ENCODE measurements at places on chromosomes 2 and 18.

- no peak for DNase-seq
Observed at GRCh38 chr2:234320066-234320465, 176.8 kb downstream of the ARL4C start.

GRCh38 chr2:3132466-3132865 is 245.2 kb downstream of the EIPR1 start:
- no peak for DNase-seq

- peak; percentile 47 for DNase-seq
Observed at GRCh38 chr2:15069149-15069548, 436.6 kb downstream of the LRATD1 start.

DNA sequence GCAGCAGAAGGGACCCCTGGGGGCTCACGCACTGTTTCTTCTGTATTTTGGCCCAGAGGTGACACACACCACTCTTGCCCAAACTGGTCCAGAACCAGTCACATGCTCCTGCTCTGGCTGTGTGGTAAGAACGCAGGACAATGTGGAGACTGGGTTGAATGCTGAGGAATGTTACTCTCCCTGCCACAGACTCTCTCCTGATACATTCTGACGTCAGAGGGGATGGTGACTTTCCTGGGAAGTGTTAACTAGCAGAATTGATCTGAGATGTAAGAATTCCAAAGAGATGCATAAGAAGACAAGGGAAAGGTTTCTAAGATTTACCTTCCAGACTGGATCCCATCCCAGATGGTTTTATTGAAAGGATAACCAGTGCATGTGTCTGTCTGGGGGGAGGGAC is 100.8 kb downstream of the ASB1 start:
- DNase-seq: peak; percentile 88

GRCh38 chr18:78293540-78293939 is 686.1 kb upstream of the SALL3 start:
- no peak for DNase-seq

GRCh38 chr2:59276917-59277316 is 1035.8 kb upstream of the FANCL start:
- DNase-seq: no peak

DNA sequence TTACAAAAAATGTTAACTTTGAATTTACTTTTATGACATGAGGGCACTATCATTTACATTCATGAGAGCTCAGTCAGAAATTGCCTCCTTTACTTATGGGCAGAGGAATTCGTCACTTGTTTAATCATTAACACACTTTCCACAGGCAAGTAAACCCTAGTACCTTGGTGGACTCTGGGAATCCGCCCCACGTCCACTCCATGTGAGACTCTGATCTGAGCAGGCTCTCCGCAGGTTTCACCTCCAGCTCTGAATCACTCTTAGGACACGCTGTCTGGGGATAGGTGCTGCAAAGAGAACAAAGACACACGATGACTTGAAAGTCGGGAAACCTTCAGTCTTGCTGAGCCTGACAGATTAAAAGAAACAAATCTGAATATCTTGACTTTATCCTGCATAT is 73.6 kb downstream of the LPIN2 start:
- no peak for DNase-seq

- DNase-seq: no peak
Observed at GRCh38 chr2:228675646-228676045, 494.2 kb upstream of the SPHKAP start.

DNA sequence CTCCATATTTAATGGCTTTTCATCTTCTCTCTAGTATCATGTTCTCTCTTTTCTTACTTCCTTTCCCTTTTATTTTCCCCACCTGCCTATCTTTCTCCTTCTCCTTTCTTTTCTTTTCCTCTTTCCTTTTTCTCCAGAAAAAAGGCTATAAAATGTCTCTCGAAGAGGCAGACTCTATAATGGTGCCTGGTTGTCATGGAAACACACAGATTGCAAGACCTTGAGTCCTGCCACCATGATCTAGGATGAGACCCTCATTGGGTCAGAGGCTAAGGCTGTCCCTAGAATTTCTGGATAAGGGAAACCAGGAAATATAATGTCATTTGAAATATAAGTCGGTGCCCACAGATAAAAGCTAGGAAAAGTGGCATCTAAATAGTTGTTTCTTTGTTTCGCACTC is 36.5 kb upstream of the LHCGR start:
- no peak for DNase-seq

DNA sequence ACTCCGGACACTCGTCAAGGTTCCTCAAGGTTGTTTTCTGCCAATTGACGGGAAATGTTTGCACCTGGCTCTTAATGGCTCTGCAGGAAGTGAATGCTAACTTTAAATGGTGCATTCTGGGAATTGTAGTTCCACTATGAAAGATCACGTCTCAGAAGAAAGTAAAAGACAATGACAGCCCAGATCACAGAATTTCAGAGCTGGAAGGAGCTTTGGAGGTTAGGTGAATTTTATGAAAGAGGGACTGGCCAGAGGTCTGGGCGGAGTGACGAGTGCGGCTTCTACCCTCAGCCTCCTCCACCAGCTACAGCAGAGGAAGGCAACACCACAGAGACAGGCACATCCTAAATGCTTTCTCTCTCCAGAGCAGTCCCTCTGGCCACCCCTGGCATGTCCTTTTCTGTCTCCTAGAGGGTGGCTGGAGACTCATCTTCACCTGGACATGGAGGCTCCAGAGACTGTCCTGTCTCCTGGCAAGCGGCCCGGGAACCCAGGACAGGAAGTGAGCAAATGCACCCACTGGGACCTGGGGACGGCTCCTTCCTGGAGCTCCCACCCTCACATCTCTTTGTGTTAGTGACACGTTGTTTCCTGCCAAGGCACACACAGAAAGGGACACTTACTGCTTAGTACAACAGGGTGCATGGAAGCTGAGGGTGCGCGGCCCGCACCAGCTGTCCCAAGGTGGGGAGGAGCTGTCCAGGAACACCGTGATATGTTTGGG is 19.4 kb downstream of the THAP4 start:
- peak; percentile 17 for DNase-seq

DNA sequence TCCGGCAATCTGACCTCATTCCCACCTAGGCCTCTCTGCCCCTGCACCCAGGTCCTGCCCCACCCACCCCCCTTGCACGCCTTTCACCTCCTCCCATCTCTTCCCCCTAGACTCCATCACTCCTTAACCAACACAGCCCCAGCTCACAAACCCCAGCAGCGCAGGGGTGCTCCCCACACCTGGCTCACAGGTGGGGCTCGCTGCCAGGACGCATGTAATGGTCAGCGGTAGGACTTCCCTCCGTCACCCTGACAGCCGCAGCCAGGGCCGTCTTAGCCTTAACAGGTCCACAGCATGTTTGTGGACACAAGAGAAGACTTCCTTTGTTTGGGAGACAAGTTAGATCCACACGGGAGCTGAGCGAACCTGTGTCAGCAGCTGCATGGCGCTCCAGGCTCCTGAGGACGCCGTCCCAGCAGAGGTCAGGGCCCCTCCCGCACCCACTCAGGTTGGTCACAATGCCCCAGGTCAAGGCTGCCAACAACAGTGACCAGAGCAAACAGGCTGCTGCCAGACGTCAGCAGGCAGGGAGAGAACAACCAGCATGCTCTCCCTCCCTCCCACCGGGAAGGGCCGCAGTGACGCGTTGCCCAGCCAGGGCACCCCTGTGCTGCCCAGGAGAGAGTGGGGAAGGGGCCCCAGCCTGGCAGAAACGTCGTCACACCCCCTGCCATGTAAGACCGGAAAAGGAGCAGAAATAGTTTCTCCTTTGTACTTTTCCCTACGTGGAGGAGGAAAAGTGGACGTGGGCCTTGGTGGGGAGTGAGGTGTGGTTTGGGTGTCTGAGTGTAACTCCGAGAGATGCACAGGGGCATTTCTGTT is 68.0 kb downstream of the PXDN start:
- no peak for DNase-seq

- no peak for DNase-seq
Observed at GRCh38 chr18:71011389-71011788, 722.5 kb downstream of the SOCS6 start.

- DNase-seq: no peak
Observed at GRCh38 chr2:15818318-15818753, 122.0 kb upstream of the MYCN start.

DNA sequence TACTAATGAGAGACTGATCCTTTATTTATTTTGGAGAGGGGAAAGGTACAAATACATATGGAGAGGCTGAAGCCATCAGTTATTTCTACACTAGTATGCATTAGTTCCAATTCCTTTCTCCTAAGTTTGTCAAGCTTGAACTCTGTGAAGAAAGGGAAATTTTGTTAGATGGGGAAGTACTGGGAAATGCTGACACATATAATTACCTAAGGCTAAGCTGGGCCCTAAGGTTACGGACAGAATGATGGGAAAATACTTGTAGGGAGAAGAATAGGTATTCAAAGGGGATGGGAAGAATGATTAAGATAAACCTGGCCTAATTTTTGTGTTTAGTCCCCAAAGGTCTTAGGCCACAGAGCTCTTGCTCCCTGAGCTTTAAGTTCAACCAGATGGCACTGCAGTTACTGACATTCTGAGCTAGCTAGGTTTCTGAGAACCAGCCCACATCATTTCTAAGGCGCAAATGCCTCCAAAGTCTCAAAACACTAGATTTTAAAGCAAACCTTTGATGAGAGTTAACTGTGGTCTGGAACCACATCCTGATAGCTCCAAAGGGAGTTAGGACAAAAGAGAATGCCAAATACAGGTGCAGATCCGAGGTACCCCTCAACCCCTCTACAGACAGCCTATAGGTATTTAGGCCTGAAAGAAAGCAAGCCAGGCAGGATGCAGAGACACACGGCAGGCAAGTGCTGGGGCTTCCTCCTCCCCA is 2.7 kb downstream of the TMEM163 start:
- no peak for DNase-seq

DNA sequence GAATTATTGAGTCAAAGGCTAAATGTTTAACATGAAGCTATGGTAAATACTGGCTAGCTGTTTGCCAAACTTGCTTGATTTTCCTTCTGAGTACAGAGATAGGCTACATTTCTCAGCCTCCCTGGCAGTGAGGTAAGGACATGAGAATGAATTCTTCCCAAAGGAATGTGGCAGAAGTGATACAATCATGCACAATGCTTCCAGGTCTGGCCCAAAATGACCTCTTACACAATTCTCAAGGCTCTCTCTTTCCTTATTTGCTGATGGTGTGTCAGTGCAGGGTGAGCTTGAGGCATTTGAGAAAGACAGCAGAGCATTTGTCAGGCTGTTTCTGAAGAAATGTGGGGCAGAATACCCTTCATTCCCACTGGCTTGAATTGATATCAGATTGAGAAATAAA is 95.6 kb upstream of the NABP1 start:
- peak; percentile 43 for DNase-seq

DNA sequence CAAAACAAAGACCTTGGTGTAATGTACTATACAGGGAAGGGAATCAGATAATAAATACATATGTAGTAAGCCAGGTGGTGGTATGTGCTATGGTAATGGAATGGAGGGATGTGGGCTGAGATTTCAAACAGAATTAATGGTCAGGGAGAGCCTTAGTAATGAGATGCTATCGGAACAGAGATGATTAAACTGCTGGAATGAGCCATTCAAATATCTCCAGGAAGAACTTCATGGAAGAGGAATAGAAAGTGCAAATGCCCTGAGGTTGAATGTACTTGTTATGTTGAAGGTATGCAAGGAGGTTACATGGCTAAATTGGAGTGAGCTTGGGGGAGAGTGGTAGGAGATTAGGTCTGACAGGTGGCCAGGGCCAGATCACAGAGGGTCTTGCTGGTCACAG is 5.1 kb downstream of the SERPINB11 start:
- no peak for DNase-seq

DNA sequence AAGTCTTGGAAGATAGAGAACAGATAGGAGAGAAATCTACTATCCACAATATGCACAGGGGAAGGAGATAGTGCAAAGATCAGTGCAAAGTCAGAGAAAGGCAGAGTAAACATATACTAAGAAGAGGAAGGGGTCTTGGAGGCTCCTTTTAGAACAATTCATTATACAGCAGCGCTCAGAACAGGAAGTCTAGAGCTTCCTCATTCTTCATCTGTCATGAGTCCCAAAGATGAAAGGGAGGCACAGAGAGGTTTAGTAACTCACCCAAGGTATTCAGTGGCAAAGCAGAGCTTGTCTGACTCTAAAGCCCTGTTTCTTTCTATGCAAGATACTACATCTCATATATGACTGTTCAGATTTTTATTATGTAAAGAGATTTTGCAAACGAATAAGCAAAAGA is 1.4 kb downstream of the SP110 start:
- no peak for DNase-seq

DNA sequence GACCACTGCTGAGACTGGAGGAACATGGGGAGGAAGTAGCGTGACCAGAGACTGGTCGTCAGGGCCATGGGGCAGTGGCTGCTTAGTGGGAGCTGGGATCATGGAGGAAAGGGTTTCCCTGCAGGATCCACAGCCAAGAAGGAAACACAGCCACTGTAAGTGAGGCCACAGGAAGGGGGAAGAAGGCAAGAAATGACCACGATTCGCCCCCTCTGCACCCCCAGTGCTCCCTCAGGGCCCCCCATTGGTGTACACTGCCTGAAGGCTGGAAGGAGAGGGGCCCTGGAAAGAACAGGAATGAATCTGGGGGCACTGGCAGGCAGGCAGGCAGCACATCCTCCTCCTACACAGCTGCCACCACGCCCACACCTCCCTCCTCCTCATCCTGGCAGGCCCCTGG is 62.5 kb upstream of the RMDN2 start:
- no peak for DNase-seq

DNA sequence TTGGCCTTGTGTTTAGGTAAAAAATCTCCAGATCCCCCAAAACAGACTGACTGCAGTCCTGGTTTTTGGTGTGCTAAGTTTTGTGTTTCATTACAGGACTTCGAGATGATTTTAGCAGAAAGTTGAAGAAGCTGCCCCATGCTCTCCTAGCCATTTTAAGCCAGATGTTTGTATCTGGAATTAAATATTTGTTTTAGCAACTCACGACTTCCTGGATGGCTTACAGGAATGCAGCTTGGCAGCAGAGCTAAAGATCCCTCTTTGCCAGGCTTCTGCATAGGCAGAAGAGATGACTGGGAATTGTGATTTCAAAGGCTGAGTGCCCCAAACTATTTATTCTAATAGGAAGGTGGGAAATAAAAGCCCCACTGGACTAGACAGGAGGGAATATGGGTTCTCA is 31.1 kb downstream of the ONECUT2 start:
- no peak for DNase-seq

DNA sequence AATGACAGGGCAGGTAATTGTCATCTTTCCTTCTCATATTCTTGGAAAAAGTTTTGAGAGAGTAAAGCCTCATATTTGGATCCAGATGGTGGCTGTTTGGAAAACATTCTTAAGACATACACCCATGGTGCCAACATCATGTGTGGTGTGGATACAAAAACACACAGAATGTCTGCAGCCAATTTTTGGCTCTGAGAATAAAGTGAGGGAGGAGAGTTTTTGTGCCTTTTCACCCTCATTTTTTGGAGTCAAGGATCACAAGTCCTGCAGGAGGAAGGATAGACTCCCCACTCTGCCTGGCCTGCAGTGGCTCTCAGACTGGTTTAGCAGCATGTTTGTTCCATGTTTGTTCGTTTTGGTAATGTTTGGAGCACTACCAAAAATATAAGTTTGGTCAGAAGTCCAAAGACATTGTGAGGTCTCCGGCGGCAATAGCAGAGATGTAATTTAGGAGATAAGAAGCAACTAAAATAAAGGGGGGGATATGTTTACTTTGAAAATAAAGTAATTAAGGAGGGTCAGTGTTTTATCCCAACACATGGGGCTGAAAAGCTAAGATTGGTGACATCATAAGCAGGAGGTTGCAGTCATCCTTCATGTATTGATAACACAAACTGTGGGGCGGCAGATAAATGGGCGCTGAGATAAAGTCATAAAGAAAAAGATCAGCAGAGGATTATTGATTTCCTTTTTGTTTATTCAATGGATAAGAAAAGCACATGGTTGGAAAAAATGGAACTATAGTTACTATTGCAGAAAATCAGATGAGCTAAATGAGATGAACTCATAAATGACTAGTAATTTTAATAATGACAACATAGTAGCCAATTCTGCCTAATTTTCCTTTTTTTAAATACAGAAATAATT is 655 bp downstream of the NOSTRIN start:
- no peak for DNase-seq
